Mesendoderm (in vitro differentiated cells): ENCODE measurements at places on chromosomes 4 and X.

- DNase-seq = peak; percentile 59
Observed at GRCh38 chr4:151729731-151730559, 30.9 kb downstream of the GATB start.

DNA sequence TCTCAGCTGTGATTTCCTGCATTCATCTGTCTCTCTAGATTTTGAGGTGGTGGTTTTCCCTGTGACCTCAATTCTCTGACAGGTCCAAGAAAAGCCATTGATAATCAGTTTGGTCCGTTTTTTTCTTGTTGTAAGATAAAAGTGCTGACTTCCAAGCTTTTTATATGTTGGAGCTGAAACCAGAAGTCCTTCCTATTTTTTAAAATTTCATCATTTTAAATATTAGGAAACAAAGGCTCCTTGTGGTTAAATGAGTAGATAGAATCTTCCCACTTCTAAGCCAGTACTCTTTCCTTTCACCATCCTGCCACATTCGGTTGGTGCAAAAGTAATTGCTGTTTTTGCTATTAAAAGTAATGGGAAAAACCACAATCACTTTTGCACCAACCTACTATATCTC is 18.3 kb downstream of the RNF175 start:
- DNase-seq = no peak

DNA sequence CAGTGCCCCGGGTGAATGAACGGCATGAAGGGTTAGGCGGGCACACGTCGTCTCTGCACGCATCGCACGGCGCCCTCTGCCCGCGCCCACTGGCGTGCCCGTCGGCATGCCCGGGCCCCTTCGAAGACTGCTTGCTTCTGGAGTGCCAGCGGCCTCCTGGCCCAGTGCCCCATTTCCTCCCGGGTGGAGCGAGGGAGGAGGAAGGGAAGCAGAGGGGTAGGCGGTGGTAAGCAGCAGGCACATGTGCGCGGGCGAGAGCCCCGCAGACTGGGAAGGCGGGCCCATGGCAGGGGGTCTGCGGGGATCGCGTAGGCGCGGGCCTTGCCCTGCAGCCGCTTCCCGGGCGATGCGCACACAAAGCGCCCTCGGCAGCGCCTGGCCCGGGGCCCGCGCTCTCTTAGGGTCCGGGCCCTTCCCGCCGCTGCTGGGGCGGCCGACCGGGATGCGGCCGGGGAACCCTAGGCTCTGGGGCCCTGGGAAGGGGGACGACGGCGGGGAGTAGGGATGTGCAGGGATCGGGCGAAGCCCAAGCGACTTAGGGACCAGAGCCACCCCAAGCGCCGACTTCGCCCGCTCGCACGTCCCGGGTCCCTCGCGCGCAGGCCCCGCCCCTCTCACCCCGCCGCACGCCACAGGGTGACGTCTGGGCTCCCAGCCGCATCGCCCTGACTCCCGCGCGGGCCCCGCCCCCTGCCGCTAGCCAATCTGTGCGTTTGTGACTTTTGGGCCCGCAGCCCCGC is 866 bp upstream of the EMD start:
- DNase-seq = no peak

GRCh38 chrX:23483396-23483795 is 148.7 kb downstream of the PTCHD1 start:
- DNase-seq = no peak

DNA sequence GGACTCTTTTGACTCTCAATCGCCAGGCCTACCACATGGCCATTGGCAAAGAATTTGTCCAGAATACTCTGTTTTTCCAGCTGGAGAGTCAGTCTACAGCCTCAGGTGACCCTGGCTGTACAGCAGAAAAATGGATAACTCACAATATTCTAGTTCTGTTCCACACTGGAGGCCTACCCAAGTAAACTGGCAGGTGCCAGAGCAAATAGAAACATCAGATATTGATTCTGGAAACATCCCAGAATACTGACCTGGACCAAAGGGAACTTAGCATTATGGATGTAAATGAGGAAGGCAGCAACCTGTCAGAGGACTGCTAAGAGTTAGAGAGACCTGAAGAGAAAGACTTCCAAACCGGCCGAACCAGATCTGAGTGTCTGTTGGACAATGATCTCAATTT is 147.9 kb upstream of the SMAD1 start:
- DNase-seq = no peak

DNA sequence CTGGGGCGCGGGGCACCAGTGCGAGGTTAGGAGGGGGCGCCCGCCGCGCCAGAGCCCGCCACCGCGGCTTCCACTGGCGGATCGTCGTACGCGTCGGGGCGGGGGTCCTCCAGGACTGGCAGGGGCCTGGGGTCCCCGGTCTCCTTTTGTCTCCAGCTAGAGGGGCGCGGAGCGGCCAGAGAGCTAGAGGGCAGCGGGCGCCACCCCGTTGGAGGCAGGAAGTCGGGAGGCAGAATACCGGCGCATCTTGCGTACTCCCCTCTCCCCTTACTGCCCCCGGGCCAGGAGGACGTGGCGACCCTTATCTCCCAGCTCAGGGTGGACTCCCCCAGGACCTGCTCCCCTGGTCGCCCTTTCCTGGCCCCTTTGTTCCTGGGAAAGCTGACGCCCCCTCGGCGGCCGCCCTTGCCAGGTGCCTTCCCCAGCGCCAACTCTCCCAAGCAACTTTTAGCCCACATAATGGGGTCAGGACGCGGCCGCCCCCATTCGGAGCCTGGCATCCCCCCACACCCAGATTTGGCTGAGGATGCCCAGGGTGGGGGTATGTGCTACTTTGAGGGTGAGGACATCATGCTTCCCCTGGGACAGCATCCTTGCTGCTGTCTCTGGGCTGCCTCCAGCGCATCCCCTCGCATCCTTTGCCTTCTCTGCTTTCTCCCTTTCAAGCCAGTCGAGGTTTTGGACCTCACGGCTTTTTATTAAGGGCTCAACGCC is 933 bp downstream of the CNKSR2 start:
- peak; percentile 1 for DNase-seq

DNA sequence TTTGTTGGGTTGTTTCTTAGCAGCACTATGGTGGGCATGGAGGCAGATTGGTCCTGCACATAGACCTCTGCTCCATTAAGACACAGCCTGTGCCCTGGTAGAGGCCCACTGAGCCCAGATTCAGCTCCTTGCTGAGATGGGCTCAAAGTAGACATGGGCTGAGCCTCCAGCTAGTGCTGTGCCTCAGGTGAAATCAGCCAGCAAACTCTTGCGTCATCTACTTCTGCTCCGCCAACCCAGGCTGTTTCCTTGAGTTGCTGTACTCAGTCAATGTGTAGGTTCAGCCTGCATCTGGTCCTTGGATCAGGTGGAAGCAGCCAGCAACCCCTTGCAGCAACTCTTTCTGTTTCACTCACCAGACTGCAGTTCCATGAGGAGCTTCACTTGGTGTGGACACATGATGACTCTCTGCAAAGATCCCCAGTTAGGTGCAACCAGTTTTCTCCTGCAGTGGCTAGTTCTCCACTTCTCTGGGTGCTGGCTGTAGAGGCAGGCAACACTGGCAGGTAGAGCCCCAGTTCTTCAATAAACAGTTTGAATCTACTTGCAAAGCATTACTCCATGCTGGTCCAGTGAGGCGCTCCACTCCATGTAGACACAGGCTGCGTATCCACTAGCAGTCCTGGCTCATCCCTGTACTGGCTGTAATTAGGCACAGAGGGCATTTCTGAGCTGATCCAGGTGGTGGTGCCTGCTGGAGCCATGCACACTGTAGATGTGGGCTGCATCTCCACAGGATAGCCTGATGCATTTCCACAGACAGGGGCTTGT is 199.0 kb upstream of the MAMLD1 start:
- no peak for DNase-seq

DNA sequence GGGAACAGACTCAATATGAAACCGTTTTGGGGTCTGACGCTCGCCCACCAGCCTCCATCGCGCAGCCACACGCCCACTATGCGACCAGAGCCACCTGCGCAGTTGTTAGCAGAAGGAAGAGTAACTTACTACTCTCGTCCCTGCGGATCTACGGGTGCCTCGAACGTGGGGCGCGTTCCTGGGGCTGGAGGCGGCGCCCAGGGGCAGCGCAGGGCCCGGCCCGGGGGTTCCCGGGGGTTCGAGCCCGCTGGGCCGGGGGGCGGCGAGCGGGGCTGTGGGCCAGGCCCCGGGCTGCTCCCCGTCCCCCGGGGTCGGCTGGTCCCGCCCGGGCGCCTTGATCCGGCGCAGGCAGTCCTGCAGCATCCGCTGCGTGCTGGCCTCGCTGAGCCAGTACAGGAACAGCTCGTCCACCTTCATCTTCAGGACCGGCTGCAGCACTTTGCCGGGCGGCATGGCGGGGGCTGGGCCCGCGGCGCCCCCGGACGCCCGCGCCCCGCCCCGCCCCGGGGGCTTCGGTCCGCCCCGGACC is 404 bp downstream of the PPP2R3B start:
- DNase-seq = no peak

GRCh38 chr4:142656178-142656577 is 189.9 kb downstream of the INPP4B start:
- DNase-seq = peak; percentile 70

DNA sequence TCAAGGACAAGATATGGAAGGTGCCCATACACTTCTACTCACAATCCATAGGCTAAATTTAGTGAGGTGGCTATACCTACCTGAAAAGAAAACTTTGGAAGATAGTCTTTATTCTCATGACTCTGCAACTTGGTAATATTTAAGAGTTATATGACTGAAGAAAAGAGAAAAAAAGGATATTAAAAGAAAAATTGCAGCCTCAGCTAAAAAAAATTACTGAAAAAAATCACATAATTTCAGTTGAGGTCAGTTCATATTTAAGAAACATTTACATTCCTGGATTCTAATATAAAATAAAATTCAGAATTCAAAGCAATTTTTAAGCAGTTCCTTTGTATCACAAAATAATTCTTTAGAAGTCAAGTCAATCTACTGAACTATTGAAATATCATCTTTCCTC is 166.5 kb downstream of the GABRG1 start:
- DNase-seq = no peak

DNA sequence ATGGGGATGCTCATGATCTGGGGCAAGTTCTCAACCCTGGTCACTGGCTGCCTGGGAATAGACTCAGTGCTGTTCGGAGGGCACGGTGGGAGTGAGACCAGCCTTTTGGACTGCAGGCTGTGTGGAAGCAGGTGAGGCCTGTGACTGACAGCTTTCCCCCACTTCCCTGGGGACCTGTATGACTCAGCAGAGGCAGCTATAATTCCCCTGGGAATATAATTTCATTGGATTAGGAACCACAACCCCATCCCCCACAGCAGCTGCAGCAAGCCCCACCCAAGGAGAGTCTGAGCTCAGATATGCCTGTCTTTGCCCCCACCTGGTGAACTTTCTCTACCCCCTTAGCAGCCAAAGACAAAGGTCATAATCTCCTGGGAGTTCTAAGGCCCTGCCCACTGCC is 408.6 kb downstream of the PPP3CA start:
- DNase-seq = peak; percentile 6

DNA sequence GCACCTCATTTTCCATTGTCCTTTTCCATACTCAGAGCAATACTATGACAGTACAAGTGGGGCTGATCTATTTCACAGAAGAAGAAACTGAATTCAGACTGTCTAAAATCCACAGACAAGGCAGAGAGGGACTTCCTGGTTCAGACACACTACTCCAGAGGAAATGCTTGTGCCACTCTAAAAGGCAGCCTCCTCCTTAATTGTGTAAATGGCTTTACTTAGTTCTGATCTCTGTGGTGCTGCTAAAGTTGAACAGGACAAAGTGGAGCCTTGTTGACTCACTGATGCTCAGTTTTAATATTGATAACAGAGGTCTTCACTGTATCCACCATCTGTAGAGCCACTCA is 122.4 kb downstream of the KIT start:
- DNase-seq = no peak

DNA sequence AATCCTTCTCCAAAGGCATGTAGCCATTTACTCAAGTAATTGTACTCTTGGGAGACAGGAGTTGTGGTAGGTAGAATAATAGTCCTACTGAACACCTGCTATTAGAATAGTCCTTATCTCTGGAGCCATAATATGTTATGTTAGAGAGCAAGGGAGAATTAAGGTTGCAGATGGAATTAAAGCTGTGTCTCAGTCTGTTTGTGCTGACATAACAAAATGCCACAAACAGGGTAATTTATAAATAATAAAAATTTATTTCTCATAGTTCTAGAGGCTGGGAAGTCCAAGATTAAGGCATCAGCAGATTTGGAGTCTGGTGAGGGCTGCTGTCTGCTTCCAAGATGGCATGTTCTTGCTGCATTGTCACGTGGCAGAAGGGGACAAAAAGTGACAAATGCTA is 24.2 kb upstream of the FRAS1 start:
- no peak for DNase-seq

DNA sequence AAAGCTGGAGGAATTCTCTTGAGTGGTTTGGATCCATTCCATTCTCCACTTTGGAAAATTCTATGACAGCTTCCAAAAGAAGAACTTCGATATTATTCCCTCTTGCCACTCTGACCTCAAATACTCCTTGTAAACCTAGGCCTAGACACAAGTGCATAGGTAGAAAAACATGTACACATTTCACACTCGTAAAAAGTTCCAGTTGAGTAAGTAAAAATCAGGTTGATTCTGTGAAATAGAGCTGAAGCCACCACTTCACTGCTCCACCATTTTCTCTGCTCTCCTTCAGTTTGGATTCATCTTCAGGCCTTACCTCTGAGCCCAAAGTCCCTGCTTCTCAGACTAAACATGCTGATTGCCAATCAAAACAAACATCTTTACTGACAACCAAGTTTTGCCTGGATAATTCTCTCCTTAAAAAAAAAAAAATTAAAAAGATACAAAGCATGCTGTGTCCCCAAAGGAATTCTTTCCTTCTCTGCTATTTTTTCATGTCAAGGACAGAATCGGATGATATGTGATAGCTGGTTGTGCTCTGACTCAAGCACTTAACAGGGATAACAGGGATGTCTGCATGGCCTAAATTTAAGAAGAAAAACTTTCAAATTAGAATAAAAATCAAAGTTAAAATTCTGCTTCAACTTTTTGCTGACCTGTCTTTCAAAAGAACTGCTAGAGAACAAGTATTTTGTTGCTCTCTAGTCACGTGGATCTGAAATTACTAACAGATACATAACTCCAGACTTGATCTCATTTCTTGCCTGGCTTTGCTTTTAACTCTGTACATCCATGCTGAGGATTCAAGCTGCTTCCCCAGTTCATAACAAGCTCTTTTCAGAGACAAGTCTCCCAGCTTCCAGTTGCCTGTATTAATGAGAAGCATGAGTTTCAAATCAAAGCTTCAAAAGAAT is 420.9 kb upstream of the INTU start:
- no peak for DNase-seq
